Astrocyte (in vitro differentiated cells and primary cell): ENCODE measurements at places on chromosomes 12 and 14.

- H3K27ac ChIP-seq, result no peak overlapping the region
- H3K36me3 ChIP-seq, result no peaks in the 10 kb centered on the region
- no peak for DNase-seq
- H3K27me3 ChIP-seq, result no peaks in the 10 kb centered on the region
- H3K4me1 ChIP-seq, result no peaks in the 10 kb centered on the region
Measured at GRCh38 chr12:129762436-129762835, 141.4 kb downstream of the TMEM132D start.

DNA sequence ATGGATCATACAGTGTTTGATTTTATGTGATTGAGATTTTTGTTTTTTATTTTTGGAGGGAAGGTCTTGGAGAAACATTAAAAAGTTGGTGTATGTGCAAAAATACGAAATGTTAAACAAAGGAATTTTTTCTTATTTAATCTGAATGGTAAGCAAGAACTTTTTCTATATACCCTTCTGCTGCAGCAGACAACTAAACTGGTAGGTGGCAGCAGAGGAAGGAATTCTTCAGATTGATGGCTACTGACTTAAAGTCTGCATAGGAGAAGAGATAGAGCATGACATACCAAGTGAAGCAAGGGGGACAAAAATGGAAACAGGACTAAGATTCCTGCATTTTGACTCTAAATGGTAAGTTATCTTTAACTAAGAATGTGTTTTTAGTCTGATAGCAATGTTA is 42.0 kb upstream of the A2ML1 start:
- peaks cover 12% of the 10 kb centered on the region for H3K36me3 ChIP-seq
- H3K27me3 ChIP-seq, result no peaks in the 10 kb centered on the region
- peak; percentile 20 for DNase-seq
- H3K27ac ChIP-seq, result no peak overlapping the region
- H3K4me1 ChIP-seq, result no peaks in the 10 kb centered on the region

DNA sequence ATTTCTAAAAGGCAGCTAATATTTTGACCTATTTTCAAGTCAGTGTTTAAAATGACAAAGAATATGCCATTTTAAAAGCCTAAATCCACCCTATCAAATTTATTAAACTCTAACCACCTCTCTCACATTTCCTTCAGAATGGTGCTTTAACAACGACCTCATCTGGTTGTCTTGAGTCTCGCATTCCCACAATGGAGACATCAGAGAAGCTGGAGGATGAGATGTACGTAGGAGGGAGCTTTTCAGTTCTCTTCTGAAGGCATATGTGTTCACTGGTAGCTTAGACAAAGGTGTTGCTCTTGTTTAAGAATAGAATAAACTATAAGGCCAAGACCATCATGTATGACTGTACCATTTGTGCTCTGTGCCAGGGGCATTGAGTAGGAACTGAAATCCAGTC is 82.9 kb downstream of the BCL2L14 start:
- peaks cover 11% of the 10 kb centered on the region for H3K36me3 ChIP-seq
- DNase-seq, result no peak
- H3K27ac ChIP-seq, result no peak overlapping the region

DNA sequence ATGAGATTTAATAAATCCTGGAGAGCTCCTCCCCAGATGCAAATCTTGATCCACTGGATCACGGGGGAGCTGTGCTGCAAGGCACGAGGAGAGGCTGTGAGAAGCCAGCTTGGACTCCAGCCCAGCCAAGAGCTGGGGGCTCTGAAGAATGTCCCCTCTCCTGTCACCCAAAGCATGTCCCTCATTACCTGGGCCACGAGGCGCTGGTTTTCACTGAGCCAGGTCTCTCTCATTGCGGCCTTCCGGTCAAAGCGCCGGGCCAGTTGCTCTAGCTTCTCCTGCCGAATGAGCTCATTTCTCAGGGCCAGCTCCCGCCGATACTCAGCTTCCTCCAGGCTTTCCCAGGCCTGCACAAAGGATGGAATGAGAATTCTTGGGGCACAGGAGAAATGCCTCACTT is 83.3 kb downstream of the SPTB start:
- no peaks in the 10 kb centered on the region for H3K4me1 ChIP-seq
- H3K36me3 ChIP-seq, result no peaks in the 10 kb centered on the region
- H3K27me3 ChIP-seq, result no peaks in the 10 kb centered on the region
- H3K4me3 ChIP-seq, result no peak overlapping the region
- H3K27ac ChIP-seq, result no peak overlapping the region
- DNase-seq, result no peak

DNA sequence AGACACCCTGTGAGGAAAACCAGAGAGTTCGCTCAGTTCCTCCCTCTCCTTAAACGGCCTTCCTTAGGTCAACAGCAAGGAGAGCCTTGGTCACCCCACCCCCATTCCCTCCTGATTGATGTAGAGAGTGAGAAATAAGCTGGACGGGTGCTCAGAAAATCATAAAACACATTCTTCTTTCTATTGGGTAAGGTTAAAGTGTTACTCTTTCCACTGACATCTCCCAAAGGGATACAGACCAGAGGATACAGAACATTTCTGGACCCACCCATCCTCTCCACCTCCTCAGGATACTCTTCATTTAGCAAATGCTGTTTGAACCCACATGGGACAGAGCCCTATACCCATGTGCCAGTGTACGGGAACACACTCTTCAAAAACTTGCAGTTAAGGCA is 11.6 kb upstream of the KRT77 start:
- H3K4me1 ChIP-seq, result no peaks in the 10 kb centered on the region
- DNase-seq, result no peak
- H3K27ac ChIP-seq, result no peak overlapping the region
- no peaks in the 10 kb centered on the region for H3K36me3 ChIP-seq

DNA sequence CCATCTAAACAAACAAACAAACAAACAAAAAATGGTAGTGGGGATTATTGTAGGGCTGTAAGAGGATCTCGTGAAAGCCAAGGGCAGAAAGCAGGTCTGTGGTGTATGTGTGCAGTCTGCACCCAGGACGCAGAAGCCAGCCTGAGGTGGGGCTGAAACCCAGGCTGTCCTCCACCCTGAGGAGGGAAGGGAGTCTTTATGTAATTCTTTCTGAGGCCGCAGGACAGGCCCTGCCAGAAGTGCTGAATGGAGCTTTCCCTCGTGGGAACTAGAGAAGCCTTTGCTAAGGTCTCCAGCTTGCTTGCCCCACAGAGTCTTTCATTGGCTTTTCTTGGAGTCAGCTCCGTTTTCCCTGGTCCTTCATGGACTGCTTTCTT is 27.7 kb downstream of the SLC17A8 start:
- no peak overlapping the region for H3K4me3 ChIP-seq
- H3K27ac ChIP-seq, result no peak overlapping the region
- no peaks in the 10 kb centered on the region for H3K27me3 ChIP-seq

GRCh38 chr14:59695198-59695597 is 118.6 kb upstream of the CCDC175 start:
- H3K36me3 ChIP-seq, result no peaks in the 10 kb centered on the region
- H3K27ac ChIP-seq, result no peak overlapping the region
- H3K4me1 ChIP-seq, result peaks cover 5% of the 10 kb centered on the region
- DNase-seq, result no peak
- no peaks in the 10 kb centered on the region for H3K27me3 ChIP-seq
- H3K4me3 ChIP-seq, result no peak overlapping the region

DNA sequence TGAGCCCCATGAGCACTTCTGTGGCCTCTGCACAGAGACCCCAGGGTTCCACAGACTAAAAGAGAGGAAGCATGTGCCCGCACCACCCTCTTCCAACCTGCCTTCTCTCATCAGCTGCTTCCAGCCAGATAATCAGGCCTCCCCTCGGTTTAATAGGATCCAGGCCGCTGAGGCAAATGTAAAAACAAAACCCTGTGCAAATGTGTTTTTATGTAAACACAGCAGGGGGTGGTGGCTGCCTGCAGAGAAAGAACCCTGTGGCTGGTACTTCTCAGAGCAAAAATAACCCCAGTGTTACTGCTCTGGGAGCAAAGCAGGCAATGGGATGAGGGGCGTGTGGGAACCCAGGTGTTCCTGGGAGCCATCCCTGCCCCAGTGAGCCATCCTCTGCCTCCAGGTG is 46.2 kb downstream of the WSCD2 start:
- no peak overlapping the region for H3K4me3 ChIP-seq
- no peaks in the 10 kb centered on the region for H3K27me3 ChIP-seq
- no peak for DNase-seq
- H3K4me1 ChIP-seq, result no peaks in the 10 kb centered on the region
- no peaks in the 10 kb centered on the region for H3K36me3 ChIP-seq

DNA sequence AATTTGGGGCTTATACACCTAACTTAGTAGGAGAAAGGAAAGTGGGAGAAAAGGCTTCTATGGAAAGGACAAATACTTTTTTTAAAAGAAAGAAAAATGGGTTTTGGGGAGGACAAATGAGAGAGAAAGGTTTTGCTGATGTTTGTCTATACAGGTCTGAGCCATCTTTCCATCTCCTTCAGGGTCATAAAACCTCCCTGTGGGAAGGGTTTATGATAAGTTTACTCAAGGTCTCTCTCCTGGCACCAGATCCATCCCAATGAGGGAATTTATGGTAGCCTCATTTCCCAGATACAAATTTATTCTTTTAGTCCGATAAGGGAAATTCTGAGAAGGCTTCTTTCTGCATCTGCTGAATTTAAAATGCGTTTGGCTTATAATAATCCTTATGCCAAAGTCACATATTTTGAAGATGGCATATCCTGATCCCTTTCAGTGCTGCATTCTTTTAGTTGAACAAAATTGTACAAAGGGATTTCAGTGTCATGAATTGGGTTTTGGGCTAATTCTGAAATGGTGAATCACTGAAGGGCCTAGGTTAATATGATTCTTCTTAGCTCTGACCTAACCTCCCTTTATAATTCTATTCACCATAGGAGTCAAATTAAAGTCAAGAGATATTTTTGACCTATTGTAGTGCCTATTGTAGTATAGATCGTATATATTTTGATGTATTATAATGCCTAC is 173.5 kb upstream of the DYRK2 start:
- H3K4me3 ChIP-seq, result no peak overlapping the region
- H3K27me3 ChIP-seq, result no peaks in the 10 kb centered on the region
- no peak overlapping the region for H3K27ac ChIP-seq

DNA sequence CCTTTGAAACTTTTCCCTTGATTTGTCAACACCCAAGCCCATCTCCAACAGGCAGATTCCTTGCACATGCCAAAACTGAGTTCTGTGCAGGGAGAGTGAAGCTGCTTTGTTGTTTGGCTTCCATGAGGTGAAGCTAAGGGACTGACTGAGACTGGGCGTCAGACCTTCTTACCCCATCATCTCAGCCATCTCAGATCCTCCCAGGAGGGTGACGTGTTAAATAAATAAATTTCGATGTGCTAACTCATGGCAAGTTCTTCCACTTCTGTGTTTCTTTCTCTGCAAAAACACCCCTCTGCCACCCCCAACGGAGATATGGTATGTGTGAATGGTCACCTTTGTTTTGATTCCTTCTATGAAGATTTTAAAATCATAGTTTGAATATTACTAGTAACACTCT is 17.8 kb downstream of the UTP20 start:
- no peak overlapping the region for H3K4me3 ChIP-seq
- peaks cover 17% of the 10 kb centered on the region for H3K36me3 ChIP-seq
- DNase-seq, result peak; percentile 12
- H3K27ac ChIP-seq, result peak overlapping the region; percentile 82

DNA sequence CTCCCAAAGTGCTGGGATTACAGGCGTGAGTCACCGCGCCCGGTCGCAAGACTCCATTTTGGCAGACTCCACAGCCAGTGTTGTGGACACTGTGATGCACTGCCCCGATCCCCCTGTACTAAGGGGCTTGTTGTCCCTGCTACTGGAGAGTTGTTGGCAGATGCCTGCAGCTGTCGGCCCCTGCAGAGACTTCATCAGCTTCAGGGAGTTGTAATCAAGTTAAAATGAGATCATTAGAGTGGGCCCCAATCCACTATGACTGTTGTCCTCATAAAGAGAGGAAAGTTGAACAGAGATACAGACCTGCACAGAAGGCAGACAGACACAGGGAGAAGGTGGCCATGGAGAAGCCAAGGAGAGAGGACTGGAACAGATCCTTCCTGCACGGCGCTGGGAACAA is 23.7 kb upstream of the TUBA1A start:
- no peak overlapping the region for H3K4me3 ChIP-seq
- no peak for DNase-seq
- no peaks in the 10 kb centered on the region for H3K36me3 ChIP-seq
- peaks cover 22% of the 10 kb centered on the region for H3K4me1 ChIP-seq
- no peak overlapping the region for H3K27ac ChIP-seq

- H3K36me3 ChIP-seq, result no peaks in the 10 kb centered on the region
- peaks cover 53% of the 10 kb centered on the region for H3K4me1 ChIP-seq
- no peak overlapping the region for H3K4me3 ChIP-seq
- H3K27ac ChIP-seq, result peak overlapping the region; percentile 79
- no peaks in the 10 kb centered on the region for H3K27me3 ChIP-seq
Measured at GRCh38 chr14:61573321-61573720, 122.0 kb upstream of the HIF1A start.

DNA sequence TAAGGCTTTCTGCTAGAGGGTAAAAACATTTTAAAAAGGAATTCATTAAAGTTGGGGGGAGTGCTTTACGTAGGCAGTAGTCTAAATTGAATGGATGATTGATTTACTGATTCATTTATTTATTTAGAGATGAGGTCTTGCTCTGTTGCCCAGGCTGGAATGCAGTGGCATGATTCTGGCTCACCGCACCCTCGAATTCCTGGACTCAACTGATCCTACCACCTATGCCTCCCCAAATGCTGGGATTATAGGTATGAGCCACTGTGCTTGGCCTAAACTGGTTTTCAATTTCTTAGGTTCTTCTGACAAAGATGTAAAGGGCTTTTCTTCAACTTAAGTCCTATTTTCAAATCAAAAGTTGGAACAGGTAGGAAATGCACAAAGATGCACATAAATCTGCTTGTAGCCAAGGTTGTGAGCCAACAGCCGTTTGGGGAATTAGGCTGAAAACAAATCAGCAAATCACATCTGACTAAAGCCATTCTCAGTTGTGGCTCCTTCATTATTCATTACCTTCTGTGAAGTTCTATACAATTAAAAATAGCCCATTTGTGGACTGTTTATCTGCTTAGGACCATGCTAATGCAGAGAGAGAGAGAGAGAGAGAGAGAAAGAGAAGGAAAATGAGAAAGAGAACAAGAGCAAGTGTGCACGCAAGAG is 218.0 kb downstream of the PPM1H start:
- H3K27me3 ChIP-seq, result no peaks in the 10 kb centered on the region
- H3K27ac ChIP-seq, result no peak overlapping the region
- H3K4me3 ChIP-seq, result no peak overlapping the region
- DNase-seq, result no peak

DNA sequence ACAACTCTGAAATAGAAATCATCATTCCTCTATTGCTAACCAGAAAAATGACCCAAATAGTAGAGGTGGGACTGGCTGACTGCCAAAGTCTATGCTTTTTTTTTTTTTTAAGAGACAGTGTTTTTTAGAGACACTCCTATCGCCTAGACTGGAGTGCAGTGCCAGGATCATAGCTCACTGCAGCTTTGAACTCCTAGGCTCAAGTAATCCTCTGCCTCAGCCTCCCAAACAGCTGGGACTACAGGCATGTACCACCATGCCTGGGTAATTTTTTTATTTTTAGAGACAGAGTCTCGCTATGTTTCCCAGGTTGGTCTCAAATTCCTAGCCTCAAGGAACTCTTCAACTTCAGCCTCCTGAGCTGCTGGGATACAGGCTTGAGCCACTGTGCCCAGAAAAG is 19.2 kb downstream of the NR2C1 start:
- no peaks in the 10 kb centered on the region for H3K27me3 ChIP-seq
- H3K4me1 ChIP-seq, result no peaks in the 10 kb centered on the region
- H3K4me3 ChIP-seq, result no peak overlapping the region
- H3K27ac ChIP-seq, result no peak overlapping the region
- H3K36me3 ChIP-seq, result peaks cover 23% of the 10 kb centered on the region

- peaks cover 15% of the 10 kb centered on the region for H3K36me3 ChIP-seq
- H3K27ac ChIP-seq, result no peak overlapping the region
- H3K27me3 ChIP-seq, result no peaks in the 10 kb centered on the region
- H3K4me3 ChIP-seq, result no peak overlapping the region
- H3K4me1 ChIP-seq, result peaks cover 5% of the 10 kb centered on the region
- DNase-seq, result no peak
Measured at GRCh38 chr12:15649347-15649746, 139.8 kb downstream of the EPS8 start.

- DNase-seq, result peak; percentile 49
Measured at GRCh38 chr12:108689314-108690190, 41.8 kb downstream of the CORO1C start.
